ENCODE measurements at places on chromosomes 12 and 14.
A peak's percentile ranks its signal among the peaks of the same experiment; 100 is the strongest.

GRCh38 chr14:101198398-101199027, 295.0 kb upstream of the RTL1 start:
- no peak for DNase-seq

DNA sequence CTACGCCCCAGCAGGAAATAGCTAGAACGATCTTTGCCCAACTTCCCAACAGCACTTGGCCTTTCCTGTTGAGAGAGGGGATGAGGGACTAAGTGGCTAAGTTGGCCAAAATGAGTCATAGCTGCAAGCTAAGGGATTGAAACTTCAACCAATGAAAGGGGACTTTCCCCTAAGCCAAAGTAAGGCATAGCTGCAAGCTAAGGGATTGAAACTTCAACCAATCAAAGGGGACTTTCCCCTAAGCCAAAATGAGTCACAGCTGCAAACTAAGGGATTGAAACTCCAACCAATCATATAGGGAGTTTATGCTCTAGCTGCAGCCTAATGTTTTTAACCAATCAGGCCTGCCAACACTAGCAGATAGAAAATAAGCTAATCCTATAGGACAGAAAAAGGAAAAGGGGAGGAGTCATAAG, 100.5 kb upstream of the SSTR1 start:
- peak; percentile 7 for DNase-seq

GRCh38 chr12:47718531-47718930, 6.8 kb downstream of the ENDOU start:
- DNase-seq: no peak

- no peak for DNase-seq
Measured at GRCh38 chr12:18261273-18261672, at the start of gene PIK3C2G. PIK3C2G (plus strand) TSS chr12:18261518; CDS start chr12:18282082, 20,564 bp downstream.

DNA sequence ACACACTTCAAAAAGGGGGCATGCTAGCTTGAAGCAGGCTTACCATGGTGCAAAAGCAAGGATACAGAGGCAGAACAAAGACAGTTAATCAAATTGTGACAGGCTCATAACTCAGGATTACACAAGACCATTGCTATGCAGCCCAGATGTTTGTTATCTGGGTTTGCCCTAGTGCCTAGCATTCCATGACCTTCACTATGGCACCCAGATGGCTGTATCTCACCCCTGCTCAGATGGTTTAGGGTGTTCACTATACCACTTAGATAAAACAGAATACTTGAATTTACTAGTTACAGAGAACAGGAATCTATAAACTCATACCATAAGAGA, 56.2 kb downstream of the SDR9C7 start:
- no peak for DNase-seq

DNA sequence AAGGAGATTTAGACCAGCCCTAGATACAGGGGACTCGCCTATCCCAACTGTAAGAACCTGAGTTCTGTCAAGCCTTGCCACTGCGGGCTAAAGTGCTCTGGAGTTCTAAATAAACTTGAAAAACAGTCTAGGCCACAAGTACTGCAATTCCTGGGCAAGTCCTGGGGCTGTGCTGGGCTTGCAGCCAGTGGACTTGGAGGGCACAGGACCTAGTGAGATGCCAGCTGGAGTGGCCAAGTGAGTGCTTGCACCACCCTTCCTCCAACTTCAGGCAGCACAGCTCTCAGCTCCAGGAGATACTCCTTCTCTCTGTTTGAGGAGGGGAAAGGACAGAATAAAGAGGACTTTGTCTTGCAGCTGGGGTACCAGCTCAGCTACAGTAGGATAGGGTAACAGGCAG, 307.6 kb upstream of the FBXO33 start:
- no peak for DNase-seq

GRCh38 chr12:3935078-3935477, 61.9 kb upstream of the PARP11 start:
- peak; percentile 13 for DNase-seq

DNA sequence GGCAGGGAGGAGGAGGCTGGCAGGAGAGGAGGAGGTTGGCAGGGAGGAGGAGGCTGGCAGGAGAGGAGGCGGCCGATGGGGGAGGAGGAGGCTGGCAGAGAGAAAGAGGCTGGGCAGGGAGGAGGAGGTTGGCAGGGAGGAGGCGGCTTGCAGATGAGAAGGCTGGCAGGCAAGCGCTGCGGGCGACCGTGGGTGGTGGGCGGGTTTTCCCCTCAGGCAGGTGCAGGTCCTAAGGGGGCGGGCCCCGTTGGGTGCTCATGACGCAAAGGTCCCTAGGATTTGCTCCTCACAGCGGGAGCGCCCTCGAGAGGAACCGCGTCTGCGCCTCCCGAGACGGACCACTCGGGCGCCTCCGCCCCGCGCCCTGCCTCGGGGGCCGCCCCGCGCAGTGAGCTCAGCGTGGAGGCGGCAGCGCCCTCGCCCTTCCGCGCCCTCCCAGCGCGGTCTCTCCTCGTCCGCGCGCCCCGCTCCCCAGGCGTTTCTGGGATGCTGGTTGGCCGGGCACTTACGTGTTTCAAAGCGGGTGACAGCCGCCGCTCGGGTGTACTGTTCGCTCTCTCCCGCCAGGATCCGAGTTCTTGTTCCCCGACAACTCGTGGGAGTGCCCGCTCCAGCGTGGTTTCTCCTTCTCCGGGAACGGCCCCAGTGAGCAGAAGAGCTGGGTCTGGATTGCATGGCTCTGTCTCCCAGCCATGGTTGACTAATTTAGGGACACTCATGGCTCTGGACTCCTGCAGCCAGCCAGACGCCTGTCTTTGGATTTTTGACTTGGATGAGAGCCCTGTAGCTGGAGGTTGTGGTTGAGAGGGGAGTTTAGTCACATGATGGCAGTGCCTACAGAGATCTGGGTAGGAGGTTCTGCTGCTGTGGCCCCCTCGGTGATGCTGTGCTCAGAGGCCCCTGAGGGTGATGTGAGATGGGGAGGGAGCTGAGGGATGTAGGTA, 64.1 kb upstream of the PPP4R3A start:
- DNase-seq: peak; percentile 19

DNA sequence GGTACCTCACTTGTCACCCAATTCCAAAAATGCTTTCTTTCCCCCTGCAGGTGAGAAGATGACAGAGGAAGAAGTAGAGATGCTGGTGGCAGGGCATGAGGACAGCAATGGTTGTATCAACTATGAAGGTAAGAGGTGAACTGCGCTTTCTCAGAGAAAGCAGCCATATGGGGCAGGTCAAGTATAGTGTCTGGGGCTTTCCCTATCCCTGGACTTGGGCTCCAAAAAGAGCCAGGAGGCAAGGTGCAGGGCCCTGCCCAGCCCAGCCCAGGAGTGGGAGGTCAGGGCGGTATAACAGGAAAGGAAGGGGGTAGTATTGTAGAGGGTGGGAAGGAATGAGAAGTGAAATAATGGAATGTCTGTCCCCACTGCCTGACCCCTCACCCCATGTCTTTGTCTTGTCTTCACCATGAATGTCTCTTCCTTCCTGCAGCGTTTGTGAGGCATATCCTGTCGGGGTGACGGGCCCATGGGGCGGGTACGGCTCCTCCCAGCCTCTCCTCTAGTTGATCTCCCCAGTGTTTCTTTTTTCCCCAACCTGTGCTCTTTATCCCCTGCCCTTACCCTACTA, 2.1 kb downstream of the MYL6 start:
- DNase-seq: peak; percentile 61

DNA sequence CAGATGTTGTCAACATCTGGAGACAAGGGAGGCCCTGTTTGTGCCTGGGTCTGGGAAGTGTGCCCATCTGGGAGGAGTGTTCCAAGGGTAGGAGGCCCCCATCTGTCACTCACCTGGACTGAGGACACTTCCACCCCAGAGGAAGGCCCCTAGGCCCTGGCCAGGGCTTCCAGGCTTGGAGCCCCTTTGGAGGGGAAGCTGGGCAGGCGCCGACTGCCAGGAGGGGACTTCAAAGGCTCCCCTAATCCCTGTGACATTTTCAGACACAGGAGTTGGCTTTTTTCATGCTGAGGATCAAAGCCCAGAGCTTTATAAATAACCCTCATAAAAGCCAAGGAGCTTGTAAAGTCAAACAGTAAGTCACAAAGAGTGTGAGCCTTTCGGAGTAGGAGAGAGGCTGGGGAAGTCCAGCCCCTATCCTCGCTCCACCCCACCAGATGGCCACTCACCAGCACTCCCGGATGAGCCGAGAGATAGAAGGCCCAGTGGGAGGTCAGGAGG, 17.6 kb upstream of the FAM222A start:
- no peak for DNase-seq

DNA sequence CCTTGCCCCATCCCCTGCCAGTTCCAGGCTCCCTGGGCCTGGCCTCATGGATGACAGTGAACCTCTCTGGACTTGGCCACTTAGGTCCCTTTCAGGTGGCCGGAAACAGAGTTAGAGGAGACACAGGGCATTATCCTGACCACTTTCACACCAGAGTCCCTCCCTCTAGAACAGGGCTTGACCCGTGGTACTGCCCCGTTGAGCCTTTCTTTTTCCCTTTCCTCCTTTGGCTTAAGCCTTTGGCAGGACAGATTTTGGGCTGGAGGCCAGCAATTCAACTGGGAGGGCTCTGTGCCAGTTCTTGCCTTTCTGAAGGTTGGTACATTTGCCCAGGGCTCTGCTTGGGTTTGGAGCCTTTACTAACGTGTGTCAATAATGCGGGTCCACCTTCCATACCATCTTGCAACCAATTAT, 22.8 kb downstream of the TPCN1 start:
- no peak for DNase-seq

- DNase-seq: no peak
Measured at GRCh38 chr12:107684029-107684795, 1.4 kb upstream of the PWP1 start.

DNA sequence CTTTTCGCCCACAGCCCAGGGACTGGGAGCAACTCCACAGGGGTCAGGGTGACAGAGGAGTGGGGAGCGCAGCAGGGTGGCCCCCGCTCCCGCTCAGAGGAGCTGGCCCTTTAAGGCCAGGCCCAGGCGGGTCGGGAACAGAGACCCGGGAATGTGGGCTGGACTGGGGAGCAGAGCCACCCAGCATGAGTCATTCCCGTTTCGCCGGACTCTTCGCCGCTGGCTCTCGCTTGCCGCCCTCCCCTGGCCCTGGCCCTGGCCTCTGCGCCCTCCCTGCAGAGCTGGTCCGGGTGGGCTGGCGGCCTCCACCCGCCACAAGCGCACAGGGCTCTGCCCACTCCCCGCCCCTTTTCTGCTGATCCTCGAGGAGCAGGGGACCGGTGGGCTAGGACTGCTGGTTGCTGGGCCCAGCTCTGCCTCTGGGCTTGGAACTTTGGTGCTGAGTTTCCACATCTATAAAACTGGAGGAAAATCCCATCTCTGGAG, 92.8 kb downstream of the NINJ2 start:
- DNase-seq: no peak

- DNase-seq: no peak
Measured at GRCh38 chr12:95516757-95517156, 34.5 kb downstream of the USP44 start.

DNA sequence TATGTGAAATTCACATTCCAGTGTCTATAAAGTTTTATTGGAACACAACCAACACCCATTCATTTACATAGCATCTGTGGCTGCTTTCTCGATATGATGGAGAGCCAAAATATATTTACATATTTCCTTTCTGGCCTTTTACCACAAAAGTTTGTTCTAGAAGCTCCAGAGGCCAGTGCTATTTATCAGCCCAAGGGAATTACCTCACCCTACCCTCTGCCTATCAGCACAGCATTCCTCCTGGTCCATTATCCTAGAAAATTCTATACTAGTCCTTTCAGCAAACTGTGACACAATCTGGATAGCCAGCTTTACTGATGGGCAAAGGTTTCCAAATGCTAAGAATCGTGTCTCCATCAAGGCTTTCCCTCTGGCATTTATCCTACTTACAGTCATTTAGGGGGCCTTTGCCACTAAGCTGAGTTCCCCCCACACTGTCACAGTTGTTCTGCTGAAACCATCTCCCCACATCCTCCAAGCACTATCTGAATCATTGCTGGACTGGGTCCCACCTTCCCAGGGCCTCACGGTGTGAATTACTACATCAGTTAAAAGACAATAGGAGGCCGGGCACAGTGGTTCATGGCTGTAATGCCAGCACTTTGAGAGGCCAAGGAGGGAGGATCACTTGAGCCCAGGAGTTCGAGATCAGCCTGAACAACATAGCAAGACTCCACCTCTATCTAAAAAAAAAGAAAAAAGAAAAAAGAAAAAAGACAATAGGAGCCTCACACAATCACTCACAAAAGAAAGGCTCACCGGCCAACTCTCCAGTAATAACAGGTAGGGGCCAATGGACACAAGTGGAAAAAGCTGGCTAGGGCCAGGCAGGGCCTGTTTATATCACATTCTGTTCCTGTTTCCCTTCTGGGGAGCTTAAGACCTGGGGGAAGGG, 12.1 kb downstream of the SYNE3 start:
- peak; percentile 82 for DNase-seq

DNA sequence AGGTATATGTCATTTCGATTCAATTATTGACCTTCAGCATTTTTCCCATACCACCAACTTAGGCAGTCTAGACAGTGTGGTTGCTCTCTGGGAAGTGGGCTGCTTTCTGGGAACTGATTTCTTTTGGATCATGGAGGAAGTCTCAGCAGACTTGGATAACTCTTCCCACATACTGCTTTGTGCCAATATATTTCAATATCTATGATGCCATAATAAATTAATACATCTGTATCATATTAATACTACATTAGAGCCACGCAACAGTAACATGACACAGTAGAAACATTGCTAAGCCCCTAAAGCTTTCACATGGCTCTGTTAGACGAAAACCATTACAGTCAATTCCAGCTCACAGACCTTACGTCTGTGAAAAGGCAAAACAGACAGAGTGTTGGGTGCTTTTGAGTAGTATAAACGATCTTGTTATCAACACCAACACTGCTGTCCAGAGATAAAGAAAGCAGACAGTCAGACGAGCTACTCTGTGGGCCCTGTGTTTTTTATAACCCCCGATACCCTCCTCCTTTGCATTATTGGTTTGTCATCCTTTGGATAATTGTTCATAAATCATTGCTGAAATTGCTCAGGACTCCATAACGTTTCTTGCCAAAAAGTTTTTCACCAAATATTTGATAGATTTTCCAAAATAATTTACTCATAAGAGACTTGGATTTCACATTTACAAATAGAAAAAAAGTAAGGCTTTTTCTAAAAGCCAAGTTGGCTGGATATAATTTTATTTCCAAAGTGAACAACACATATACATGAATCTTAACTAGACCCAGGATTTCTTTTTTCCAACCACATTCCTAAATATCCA, 439.7 kb downstream of the ADAMTS20 start:
- no peak for DNase-seq

GRCh38 chr14:34676516-34677211, 37.7 kb downstream of the CFL2 start:
- no peak for DNase-seq

DNA sequence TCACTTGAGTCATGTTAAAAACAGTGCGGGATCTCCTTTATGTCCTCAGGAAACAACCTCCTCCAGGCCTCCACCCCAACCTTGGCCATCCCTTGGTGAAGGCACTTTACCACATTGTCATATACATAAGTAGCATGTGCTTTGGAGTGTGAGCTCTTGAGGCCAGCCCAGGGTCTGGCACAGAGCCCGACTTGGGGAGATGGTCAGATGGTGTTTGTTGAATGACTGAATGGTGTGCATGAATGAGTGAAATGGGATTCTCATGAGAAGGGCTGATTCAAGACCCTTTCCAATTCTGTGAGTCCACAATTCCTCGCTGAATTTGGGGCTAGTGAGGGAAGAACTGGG, 52.9 kb upstream of the DLK1 start:
- no peak for DNase-seq
